Natural killer cell treated with Interleukin-12 subunit alpha and Interleukin-12 subunit beta and Interleukin-15 and Interleukin-18, amount 100 ng/mL, for 72 hours (primary cell): ENCODE measurements at places on chromosomes 1 and 21. TPM values are rescaled to one million over a fixed set of nuclear protein-coding genes. Genes with fewer than 3 reads are reported as not detected.

SLC35F3 gene
- 0.56 TPM for total RNA-seq

CRYBG2 gene
- total RNA-seq = 0.95 TPM

ANXA9 gene
- not detected for total RNA-seq

DNA sequence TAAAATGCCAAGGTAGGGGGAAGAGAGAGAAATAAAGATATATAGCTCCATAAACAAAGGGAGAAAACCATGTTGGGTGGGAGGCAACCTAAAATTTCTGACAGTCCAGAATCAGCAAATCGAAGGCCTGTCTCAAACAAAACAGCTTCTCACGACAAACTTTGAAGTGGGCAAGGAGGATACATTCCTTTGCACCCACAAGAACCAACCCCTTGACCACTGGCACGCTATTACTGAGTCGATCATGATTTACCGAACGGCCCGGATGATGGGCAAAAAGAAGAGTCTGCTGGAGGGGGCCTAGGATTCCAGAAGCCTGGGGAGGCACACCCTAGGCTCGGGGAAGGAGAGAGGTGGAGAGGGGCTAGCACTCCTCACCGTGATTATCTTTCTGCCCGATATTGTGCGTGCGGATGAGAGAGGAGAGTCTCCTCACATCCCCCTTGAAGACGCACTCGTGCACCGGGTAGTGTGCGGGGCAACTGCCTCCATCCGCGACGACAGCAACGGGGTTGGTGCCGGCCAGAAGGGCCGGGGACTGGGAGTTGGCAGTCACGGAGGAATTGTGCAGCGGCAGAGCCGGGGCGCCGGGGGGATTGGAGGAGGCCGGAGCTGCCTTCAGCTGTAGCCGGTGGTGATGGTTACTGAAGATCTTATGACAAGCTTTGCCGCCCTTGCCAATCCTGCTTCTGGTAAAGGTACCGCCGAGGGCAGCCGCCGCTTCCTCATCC lies 756 bp downstream of the ANKRD13C start:
- peak; percentile 62 for DNase-seq

GRCh38 chr1:229452956-229453801 lies 19.3 kb upstream of the ACTA1 start:
- DNase-seq = no peak

DNA sequence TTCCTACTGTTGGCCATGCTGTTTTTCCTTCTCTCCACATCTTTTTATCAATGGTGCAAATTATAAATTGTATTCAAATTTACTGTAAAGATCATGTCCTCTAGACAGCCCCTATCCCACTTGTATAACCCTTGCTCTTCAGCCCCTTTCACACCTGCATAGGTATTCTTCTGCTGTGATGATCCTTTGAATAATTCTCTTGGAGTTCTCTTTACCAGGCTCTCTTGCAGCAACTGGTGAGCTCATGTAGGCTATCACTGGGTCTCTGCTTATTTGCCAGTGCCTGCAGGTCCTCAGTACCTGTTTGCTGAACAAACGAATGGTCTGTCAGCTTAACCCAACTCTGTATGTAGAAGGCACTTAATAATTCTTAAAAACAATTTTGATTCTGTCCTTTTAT lies 8.2 kb downstream of the PTPRC start:
- no peak for DNase-seq

- no peak for DNase-seq
Observed at GRCh38 chr1:156154317-156154749, 948 bp downstream of the SEMA4A start.

DNA sequence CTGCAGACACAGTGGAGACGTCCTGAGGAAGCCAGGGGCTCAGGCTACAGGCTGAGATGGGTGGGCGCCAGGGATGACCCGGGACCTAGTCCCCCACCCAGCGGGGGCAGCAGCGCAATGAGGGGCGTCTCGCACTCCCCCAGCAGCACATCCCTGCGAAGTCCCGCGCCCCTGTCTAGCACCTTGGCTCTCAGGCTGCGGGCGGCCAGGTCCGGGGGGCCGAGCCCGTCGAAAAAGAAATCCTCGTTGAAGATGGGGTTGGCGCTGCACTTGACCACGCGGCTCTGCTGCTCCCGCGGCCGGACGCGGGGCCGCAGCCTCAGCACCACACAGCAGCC lies 1.8 kb downstream of the C2CD4D start:
- DNase-seq = no peak

GRCh38 chr1:117852853-117853553 lies 76.4 kb downstream of the GDAP2 start:
- no peak for DNase-seq

DNA sequence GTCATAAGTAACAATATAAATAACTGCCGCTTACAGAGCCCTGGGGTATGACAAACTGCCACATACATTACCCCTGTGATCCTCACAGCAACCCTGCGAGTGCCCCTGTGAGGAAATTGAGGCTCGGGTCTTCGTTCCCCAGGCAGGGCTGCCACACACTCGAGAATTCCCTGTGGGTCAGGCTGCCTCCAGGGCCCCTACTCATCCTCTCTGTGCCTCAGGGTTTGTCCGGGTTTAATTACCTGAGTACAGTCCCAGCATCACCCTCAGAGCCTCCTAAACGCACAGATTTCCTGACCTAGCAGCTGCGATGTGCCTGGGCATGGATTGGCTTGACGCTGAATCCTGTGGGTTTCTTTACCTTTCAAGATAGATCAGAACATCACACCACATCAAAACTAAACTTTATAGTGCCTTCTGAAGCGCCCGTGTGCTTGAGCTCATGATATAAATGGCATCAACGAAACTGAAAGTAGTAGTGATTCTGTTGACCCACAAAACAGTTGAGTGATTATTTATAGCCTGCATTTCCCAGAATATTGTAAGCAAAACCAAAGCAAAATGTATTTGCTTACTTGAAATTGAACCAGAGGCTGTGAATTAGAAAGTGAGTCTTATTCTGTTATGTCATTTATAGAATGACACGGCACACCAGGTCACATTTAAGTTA lies 14.0 kb downstream of the SLC37A1 start:
- no peak for DNase-seq

GRCh38 chr1:41013024-41013423 lies 8.5 kb downstream of the SLFNL1 start:
- DNase-seq = no peak

GRCh38 chr1:35568975-35569395 lies 4.1 kb upstream of the TFAP2E start:
- DNase-seq = peak; percentile 75
